ENCODE measurements at places on chromosomes 16 and 17.

DNA sequence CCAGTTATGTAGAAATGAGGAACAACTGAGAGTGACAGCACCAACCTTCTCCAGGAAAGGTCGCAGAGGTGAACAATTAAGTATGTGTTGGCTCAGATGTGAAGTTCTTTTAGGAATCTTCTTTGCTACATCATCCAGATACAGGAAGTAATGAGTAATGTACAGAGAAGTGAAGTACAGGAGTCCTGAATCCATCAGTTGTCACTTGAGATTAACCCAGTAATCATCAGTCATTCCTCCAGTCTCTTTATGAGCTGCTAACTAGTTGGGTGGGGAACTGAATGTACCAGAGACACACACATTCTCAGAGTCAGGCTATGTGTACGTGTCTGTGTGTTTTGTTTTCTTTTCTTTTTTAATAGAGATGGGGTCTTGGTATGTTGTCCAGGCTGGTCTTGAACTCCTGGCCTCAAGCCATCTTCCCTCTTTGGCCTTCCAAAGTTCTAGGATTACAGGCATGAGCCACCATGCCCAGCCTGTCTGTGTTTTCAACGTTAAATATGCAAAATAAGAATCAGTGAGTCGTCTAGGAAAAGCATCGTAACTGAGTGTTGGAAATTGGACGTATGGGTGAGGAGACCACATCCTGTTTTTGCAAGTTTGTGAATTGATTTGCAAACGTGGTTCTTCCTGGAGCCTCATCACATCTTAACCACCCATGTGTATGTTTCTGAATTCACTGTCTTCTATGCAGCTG is 19.9 kb downstream of the ZNF200 start:
- DNase-seq, result peak; percentile 6

GRCh38 chr16:10003486-10003885 is 178.7 kb downstream of the GRIN2A start:
- DNase-seq, result no peak

DNA sequence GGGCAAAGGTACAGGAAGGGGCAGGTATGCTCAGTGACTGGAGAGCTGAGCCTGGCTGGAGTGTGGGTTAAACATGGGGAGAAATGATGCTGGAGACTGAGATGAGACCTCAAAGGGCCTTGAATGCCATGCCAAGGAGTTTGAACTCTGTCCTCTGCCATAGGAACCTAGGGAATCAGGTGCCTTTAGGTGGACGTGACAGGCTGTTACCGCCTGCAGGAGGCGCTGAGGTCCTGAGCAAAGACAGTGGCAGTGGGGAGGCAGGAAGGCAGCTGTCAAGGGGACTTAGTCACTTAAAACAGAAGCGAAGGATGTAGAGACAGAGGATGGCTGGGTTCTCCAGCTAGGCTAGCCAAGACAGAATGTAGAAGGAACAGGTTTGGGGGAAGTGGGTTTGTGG is 9.1 kb downstream of the PSMB3 start:
- no peak for DNase-seq

GRCh38 chr17:49218941-49219913 is 8.7 kb downstream of the ABI3 start:
- no peak for DNase-seq

GRCh38 chr17:13996748-13997147 is 72.6 kb upstream of the COX10 start:
- DNase-seq, result no peak

GRCh38 chr17:4417129-4417667 is 16.5 kb upstream of the SPNS3 start:
- DNase-seq, result no peak

- DNase-seq, result no peak
Measured at GRCh38 chr17:57665128-57665527, 80.0 kb downstream of the CCDC182 start.

- no peak for DNase-seq
Measured at GRCh38 chr16:9365370-9365728, 273.9 kb downstream of the HAPSTR1 start.

- no peak for DNase-seq
Measured at GRCh38 chr17:2405247-2405926, 4.5 kb upstream of the MNT start.

GRCh38 chr16:66617728-66618127 is 13.2 kb downstream of the CMTM3 start:
- DNase-seq, result no peak

DNA sequence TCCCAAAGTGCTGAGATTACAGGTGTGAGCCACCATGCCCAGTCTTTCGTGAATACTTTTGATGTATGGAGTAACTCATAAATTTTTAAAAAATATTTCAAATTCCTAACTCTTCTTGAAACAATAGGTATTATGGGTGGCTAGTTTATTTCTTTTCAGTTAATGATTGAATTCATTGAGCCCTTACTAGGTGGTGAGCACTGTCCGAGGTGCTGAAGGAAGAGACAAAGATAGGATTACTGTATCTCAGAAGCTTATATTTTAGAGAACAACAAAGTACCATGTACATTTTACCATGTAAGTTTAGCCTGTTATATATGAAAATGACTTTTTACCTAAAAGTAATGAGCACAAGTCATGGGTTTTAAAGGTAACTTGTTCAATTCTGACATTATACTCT is 418.3 kb downstream of the NPIPA7 start:
- DNase-seq, result no peak

DNA sequence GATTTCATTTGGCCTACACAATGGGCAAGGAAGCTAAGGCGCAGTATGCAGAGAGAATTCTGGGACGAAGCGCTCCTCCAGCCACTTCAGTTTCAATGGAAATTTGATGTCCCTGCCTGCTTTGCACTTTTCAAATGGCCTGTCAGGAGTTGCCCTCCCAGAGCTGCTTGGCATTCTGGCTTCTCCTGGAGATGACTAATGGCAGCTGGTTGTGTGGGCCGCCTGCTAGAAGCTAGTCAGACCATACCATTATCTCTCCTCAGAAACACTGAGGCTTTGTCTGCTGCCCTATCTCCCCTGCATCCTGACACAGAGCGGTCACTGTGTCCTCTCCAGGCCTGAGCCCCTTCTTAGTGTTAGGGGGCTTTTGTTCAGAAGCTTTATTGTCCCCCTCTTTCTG is 180.1 kb downstream of the SPECC1 start:
- no peak for DNase-seq

- no peak for DNase-seq
Measured at GRCh38 chr17:17110520-17110919, 68.3 kb downstream of the MPRIP start.
